Suprapubic skin (tissue), 4 donors: ENCODE measurements at places on chromosomes 5 and 9.

GRCh38 chr5:68740226-68740910, 353.4 kb upstream of the SLC30A5 start:
- DNase-seq = no peak

DNA sequence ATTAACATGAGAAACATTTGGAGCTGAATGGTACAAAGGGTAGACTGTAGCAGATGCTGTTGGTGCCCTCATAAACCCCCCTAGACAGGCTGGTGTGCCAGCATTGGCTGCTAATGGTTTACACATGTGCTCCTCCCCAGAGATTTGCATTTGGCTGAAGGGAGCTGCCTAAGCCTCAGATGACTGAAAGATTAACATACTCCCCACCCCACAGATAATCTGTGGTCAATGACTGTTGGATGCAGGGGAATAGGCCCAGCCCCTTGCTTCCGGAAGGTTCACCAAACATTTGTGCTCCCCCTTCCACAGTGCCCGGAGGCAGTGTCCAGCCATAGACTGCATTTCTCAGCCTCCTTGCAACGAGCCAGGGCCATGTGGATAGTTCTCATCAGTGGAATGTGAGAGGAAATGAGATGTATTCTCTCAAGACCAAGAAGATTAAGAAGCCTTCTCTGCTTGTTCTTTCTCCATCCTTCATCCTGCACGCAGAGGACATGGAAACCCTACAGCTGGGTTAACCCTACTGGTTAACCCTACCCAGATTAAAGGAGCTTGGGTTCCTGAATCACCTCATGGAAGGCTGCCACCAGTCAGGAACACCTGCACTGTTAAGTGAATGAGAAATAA, 79.6 kb downstream of the PHAX start:
- no peak for DNase-seq

DNA sequence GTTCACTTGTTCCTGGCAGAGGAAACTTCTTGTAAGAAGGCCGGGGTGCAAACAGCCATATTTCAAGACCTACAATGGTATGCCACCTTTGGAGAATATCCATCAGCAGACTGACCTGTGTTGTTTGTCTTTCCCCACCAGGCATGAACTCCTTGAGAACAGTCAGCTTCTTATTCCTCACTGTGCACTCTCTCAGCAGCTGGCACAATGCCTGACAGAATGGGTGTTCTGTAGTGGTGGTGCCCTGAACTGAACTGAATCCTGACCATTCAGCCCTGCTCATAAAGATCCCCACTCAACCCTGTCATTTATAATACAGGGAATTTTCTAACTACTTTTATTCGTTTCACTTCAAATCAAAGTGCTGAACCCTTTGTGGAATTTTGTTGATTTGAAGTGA, 206.9 kb downstream of the COX7C start:
- no peak for DNase-seq

GRCh38 chr5:3606121-3606831, 10.6 kb downstream of the IRX1 start:
- no peak for DNase-seq

DNA sequence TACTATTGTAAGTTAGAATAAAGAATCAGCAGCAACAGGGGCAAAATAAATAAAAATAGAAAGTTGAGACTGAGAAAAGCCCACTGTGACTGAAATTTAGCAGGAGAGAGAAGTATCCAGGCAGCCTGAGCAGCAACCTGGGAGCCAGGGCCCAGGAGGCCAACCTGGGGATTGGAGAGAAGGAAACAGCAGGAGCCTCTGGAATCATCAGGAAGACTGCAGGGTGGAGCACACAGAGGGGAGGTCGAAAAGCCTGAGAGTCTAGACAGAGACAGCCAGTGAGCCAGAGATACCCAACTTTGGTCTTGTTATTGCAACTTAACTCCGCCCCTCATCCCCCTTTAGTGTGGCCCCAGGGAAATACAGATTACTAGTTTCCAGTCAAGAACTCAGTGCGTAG, 98.6 kb downstream of the SLC1A3 start:
- DNase-seq = no peak

- no peak for DNase-seq
Observed at GRCh38 chr5:10233505-10233904, 16.2 kb downstream of the ATPSCKMT start.

GRCh38 chr9:72149231-72149975, at the start of gene GDA:
Gene GDA (plus strand): TSS chr9:72149440. CDS start chr9:72149560, 120 bp downstream.
- no peak for DNase-seq

- DNase-seq = no peak
Observed at GRCh38 chr9:99712214-99712613, 109.5 kb upstream of the NR4A3 start.

DNA sequence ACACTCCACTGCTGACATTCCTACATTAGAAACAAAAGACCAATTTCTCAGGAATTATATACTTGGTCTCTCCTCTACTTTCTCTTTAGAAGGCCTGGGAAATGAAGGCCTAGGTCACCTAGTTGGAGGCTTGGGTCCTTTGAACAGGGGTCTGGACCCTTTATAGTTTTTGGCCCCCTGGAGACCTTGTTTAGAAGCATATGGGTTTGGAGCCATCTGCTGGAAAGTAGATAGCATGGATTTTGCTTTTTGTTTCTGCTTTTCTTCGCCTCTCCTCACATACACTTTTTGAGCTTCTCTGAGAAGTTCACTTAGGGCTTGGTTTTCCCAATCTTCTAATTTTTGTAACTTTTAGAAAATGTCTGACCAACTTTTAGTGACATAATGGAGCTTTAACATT, 67.1 kb upstream of the CDK20 start:
- no peak for DNase-seq

- no peak for DNase-seq
Observed at GRCh38 chr5:108728566-108729241, 19.0 kb upstream of the FER start.

DNA sequence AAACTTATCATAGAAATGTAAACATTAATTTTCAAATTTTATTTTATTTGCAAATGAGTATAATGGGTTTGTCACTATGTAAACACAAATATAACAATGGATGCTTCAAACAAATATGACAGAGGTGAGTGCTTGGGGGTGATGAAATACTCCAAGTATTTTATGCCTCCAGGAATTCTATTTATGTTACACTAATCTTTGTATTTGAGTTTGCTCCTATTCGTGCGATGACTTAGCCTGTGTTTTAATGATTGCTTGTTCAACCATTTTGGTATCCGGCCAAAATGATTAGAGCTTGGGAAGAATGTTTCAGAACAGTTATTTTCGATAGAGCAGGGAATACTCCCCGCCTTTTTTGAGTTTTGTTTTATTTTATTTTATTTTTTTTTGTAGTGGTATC, 5.0 kb downstream of the DMRT2 start:
- no peak for DNase-seq

- no peak for DNase-seq
Observed at GRCh38 chr9:120571443-120572257, 8.3 kb downstream of the CDK5RAP2 start.

- DNase-seq = no peak
Observed at GRCh38 chr5:55037046-55037771, 13.2 kb downstream of the GZMK start.

- no peak for DNase-seq
Observed at GRCh38 chr5:80061547-80061946, 26.4 kb downstream of the THBS4 start.

DNA sequence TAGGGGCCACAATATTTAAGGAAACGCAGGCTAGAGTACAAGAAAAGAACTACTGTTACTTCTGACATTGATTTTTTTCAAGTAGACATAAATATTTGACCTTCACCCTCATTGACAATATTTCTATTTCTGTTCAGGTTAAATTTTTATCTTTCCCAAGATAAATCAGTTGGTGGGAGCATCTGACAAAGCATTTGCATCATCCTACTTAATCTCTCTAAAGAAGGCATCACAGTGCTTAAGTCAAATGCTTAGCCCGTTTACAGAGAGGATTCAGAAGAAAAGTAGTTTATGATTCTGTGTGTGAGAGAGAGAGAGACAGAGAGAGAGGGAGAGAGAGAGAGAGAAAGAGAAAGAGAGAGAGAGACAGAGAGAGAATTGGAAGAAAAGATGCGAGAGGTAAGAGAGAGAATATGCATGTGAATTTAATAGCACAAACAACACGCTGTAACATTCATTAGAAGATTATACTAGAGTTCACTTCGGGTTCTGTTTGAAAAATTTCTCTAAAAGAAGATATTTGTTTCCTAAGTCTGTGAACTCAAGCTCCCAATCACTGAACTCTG, 1093.3 kb upstream of the CDH6 start:
- no peak for DNase-seq

DNA sequence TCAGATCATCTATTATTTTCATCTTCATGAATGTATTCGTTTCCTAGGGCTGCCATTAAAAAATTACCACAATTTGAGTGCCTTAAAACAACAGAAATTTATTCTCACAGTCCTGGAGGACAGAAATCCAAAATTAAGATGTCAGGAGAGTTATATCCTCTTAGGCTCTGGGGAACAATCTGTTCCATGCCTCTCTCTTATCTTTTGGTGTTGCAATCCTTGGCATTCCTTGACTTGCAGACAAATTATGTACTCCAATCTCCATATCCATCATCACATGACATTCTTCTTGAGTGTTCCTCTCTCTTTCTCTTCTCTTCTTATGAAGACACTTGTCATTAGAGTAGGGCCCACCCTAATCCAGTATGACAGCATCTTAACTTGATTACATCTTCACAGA, 339.4 kb downstream of the EFNA5 start:
- no peak for DNase-seq

- DNase-seq = no peak
Observed at GRCh38 chr9:18526685-18527084, 52.7 kb downstream of the ADAMTSL1 start.

- DNase-seq = no peak
Observed at GRCh38 chr5:37668524-37669047, 171.3 kb downstream of the GDNF start.

DNA sequence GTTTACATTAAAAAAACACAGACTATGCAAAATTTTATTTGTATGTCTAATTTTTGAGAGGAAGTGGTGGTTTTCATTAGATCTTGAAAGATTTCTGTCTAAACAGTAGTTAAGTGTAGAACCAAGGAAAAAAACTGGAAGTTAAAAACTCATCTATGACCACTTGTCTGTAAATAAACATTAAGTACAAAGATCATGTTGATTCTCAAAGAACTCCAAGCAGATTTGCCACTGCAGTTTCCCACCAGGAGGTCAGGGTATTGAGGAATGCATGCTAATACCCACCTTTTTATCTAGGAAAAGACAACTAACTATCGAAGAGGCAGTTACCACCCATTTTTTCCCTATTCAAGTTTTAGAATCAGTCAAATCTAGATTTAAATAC, 1.9 kb downstream of the STOM start:
- DNase-seq = no peak

DNA sequence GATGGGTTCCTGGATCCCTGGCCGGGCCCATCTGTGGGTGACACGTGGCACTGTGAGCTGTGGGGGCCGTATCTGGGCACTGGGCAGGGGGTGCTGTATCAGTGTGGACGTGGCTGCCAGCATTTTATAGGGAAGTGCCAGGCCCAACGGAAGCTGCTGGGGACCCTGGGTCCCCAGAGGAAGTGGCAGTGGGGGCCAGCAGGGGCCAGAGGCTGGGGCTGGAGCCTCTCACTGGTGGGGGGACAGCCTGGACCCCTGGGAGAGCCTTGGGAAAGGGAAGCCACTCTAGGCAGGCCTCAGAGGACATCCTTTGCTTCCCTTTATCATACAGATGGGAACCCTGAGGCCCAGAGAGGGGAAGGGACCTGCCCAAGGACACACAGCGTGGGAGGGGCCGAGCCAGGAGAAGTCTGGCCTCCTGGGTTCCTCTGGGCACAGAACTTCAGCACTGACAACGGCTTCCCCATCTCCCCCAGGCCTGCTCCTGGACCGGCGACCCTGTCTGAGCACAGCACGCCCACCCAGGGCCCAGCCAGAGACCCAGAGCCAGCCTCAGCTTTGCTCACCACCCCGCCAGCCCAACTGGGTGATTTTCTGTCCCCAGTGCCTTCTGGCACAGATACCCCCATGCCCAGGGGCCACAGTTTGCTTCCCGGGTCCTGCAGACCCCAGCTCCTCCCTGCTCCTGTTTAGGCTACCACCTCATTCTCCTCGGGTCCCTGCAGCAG, 15.5 kb upstream of the LAMC3 start:
- no peak for DNase-seq

- no peak for DNase-seq
Observed at GRCh38 chr5:8634219-8634618, 765.3 kb downstream of the MTRR start.

DNA sequence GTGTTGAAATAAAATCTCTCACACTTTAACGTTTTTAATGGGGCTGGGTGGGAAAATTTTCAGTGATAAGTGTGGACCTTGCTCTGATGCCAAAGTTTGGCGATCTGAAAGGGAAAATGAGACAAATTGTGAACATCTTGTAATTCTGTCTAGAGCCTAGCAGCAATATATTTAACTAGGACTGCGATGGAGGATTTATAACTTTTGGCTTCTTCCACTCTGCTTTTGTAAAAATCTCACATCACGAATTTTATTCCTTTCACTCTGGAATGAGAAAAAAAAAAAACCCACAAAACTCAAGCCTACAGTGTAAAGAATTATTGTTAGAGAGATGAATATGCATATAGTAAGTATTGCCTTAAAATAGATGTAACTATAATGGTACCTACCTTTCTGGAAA, 19.9 kb downstream of the CCNH start:
- no peak for DNase-seq

DNA sequence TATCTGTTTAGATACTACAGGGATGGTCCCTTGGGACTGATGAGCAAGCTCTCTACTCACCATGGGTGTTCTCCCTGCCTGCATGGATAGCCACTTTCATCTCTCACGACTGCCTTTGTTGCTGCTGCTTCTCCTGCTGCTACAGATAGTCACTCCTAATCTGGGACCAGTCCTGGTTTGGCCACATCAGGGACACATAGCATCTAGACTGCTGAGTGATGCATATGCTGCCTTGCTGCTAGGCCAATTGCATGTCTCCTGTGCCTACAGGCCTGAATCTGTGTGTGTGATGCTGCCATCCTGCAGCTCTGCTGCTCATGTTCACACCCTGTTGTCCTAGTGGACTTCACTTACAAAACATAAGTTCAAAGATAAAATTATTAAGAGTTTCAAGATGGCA, 297.1 kb downstream of the HCN1 start:
- DNase-seq = no peak

DNA sequence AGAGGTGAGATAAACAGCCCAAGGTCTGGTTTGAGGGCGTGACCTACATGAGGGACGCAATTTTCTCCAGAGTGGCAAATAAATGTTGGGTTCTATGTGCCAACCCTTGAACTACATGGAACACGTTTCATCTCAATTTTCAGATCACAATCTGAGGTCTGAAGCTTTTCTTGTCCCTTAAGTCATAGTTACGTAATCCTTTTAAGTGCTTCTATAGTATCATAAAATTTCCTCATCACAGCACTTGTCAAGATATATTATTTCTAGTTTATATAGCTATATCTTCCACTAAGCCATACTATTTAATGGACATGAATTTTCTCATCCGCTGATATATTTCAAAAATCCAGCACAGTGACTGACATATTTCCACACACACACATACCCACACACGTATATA, 53.1 kb upstream of the GRIN3A start:
- DNase-seq = no peak

GRCh38 chr5:31987985-31988710, 186.0 kb downstream of the GOLPH3 start:
- peak; percentile 45 for DNase-seq
